ENCODE measurements at places on chromosomes 11 and 22. TPM values are rescaled to one million over a fixed set of nuclear protein-coding genes. Genes with fewer than 3 reads are reported as not detected.

Gene KRTAP5-1
- not detected for total RNA-seq

Gene VSTM5
- not detected for total RNA-seq

Gene POU2AF3
- 1.7 TPM for total RNA-seq

Gene INS
- not detected for total RNA-seq

Gene GPR83
- 0.08 TPM for total RNA-seq

Gene LSP1
- 2.0 TPM for total RNA-seq

Gene C11orf86
- 61.9 TPM for total RNA-seq

Gene SGSM1
- total RNA-seq, result 1.1 TPM

Gene KIRREL3
- total RNA-seq, result 9.2 TPM

Gene TSPAN18
- total RNA-seq, result 3.5 TPM

Gene DEFB131B
- not detected for total RNA-seq

Gene MAPK11
- 6.0 TPM for total RNA-seq

Gene PYGM
- total RNA-seq, result 0.69 TPM

Gene OR51B4
- not detected for total RNA-seq

Gene CXCR5
- total RNA-seq, result 0.03 TPM

Gene GLB1L2
- total RNA-seq, result 2.2 TPM

Gene PACS1
- total RNA-seq, result 92.4 TPM

Gene SMTNL1
- total RNA-seq, result not detected

Gene TBX1
- total RNA-seq, result 4.1 TPM

Gene SMDT1
- total RNA-seq, result 32.7 TPM

Gene KRTAP5-9
- total RNA-seq, result not detected

Gene FOLH1
- total RNA-seq, result not detected

Gene PARVG
- not detected for total RNA-seq

Gene CCND1
- total RNA-seq, result 192 TPM

Gene C11orf52
- total RNA-seq, result 0.33 TPM

Gene SPON1
- total RNA-seq, result not detected

Gene RELA
- total RNA-seq, result 58.7 TPM

Gene KCNQ1OT1
- total RNA-seq, result 0.06 TPM

Gene ADM
- total RNA-seq, result 94.5 TPM

Gene TRIM51
- not detected for total RNA-seq

Gene CSTPP1
- 24.8 TPM for total RNA-seq

Gene CALCA
- not detected for total RNA-seq

Gene MAP6
- total RNA-seq, result 1.4 TPM

Gene OR52H1
- not detected for total RNA-seq

Gene SCGB1A1
- total RNA-seq, result 0.32 TPM

Gene MS4A12
- total RNA-seq, result not detected

Gene FAM180B
- total RNA-seq, result not detected

Gene PANX3
- total RNA-seq, result not detected

Gene MYBPC3
- total RNA-seq, result 0.08 TPM

Gene DKK3
- total RNA-seq, result 15.2 TPM

Gene CHRNA10
- total RNA-seq, result 0.98 TPM
